ENCODE measurements at places on chromosomes 4 and X.

GRCh38 chrX:57367649-57368048 lies 81.1 kb downstream of the FAAH2 start:
- DNase-seq = no peak

DNA sequence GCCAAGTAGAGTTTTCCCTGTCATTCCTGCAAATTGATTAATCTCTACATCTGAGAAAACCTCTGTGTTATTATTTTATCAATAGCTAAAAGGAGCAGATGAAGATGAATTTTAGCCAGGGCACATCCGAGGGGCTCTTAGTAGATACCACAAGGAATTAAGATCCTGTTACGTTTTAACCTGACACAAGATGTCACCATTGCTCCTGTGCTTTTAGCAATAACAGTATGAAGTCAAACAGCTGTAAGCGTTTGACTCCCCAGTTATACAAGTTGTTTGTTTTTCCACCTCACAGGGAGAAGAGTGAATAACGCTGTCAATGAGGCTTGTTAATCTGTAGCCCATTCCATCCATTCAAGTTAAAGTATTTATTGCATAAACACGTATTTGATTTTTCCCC lies 76.0 kb upstream of the AP1S2 start:
- peak; percentile 44 for DNase-seq

DNA sequence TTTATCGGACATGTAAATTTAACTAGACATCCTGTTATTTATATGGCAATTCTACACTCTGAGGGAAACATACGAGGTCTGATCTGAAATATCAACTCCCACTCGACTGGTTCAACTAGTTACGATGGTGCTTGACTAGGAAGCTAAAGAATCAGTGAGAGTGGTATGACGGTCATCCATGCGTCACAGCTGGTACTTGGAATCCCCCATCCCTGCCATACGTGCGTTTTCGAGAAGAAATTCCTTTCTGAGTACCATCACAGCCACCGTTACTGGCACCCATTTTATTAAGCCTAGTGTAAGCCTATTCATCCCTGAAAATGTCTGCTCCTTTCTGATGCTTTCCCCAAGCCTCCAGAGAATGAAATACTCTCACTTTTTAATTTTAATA lies 695 bp upstream of the PIGA start:
- DNase-seq = peak; percentile 24

GRCh38 chr4:80386281-80386886 lies 50.9 kb downstream of the CFAP299 start:
- no peak for DNase-seq

- no peak for DNase-seq
Measured at GRCh38 chr4:153071958-153072598, 132.2 kb upstream of the TRIM2 start.

- no peak for DNase-seq
Measured at GRCh38 chrX:43744284-43744683, 88.2 kb downstream of the MAOA start.

DNA sequence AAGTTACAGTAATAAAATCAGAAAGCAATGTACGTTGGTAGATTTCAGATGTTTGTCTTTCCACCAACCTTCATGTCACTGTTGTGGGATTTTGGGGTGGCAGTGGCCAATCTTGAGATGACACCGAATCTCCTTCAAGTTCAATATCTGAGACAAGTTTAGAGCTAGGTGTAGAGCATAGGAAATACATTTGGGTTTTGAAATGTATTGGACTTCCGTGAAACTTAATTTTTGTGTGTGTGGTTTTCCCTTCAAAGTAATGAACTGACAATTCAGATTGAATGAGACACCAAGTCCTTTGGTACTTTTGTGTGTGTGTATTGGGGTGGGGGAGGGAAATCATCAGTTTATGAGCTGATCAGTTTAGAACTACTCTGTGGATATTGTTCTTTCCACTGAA lies 1.8 kb downstream of the WDR44 start:
- no peak for DNase-seq

DNA sequence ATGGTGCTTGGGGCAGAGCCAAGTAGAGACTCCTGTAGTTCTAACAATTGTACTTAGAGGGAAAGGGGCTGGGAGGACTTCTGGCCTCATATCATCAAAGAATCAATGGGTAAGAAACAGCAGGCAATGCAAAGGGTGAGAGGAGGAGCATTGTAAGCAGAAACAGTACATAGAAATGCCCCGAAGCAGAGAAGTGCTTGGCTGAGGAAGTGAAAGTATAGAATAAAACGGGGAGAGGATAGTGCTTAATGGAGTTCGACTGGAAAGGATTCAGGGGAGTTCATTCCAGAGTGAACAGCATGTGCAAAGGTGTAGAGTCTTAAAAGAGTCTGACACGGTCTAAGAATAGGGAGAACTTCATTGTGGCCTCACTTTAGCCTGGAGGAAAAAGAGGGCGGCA lies 103.0 kb downstream of the SYNPO2 start:
- no peak for DNase-seq

DNA sequence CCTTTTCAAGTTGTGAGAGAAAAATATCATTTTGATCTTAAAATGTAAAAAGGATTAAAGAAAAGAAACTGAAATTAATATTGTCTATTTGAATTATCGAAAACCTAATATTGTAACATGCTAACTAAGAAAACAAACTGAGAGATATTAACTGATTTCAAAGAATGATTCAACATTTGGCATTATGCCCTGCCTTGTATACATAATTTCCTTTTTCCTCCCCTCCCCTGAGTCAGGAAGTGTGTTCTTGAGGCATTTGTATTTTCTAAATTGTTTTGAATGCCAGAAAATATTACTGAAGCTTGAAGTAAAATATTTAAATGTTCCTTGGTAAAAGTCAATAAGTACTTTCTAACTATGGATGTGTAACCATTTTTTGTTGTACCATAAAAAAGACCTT lies 49.4 kb downstream of the RPS6KA3 start:
- DNase-seq = no peak

GRCh38 chr4:143345356-143345755 lies 8.7 kb downstream of the GAB1 start:
- no peak for DNase-seq

- no peak for DNase-seq
Measured at GRCh38 chr4:24211856-24212255, 322.0 kb upstream of the PPARGC1A start.

GRCh38 chr4:66728280-66728679 lies 817.0 kb downstream of the CENPC start:
- DNase-seq = no peak

DNA sequence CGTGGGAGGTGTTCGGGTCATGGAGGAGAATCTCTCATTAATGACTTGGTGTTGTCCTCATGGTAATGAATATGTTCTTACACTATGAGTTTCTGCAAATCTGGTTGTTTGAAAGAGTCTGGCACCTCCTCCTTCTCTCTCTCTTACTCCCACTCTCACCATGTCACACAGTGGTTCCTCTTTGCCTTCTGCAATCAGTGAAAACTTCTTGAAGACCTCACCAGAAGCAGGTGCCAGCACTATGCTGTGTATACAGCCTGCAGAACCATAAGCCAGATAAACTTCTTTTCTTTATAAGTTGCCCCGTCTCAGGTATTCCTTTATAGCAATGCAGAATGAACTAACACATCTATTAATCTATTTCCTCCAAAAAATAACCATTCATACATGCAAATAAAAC lies 275.0 kb downstream of the ANTXR2 start:
- no peak for DNase-seq

DNA sequence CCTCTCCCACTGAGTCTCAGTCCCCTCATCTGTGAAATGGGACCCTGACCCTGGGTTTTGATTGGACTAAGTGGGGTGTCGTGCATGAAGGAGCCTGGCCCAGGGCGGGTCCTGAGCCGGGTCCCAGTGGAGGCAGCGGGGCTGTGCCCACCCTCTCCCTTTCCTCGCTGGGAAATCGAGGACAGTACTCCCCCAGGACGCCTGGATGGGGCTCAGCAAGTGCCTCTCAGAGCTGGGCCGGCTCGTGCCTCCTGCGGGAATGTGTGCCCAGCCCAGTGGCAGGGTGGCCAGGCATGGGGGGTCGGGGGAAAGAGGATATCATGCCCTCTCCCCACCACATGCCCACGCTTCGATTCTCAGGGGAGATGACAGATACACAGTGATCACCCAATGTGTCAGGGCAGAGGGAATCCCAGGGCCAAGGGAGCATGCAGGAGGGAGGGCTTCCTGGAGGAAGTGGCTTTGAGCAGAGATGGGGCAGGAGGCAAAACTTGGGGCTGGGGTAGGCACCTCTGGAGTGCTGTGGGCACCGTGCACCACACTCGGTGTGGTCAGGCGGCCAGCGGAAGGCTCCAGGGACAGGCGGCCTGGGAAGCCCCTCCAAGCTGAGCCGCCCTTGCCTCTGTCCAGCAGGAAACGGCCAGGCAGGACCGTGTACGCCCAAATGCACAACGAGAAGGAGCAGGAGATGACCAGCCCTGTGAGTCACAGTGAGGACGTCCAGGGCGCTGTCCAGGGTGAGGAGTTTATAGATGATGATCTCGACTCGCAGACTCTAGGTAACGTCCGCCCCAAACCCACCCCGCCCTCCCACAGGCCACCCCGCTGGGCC lies 203.0 kb downstream of the AFAP1 start:
- DNase-seq = no peak

DNA sequence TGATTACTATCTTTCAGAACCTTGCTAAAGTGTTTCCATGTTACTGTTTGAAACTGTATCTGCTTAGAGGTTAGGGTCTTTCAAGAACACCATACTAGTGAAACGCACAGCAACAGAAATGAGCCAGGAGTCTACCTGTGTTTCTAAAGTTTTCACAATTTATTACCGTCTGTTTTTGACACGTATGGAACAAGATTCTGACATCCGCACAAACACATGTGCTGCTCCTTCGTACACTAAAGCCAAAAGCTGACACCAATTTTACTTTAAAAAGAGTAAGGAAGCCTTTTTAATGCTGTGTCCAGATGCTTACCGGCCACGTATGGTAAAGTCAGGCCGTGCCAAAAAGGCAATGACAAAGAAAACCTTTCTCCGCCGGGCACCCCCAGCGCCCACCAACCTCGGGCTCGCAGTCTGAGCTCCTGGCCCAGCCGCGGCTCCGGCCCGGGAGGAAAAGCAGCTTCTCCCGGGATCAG lies 532 bp downstream of the RPS4X start:
- no peak for DNase-seq

DNA sequence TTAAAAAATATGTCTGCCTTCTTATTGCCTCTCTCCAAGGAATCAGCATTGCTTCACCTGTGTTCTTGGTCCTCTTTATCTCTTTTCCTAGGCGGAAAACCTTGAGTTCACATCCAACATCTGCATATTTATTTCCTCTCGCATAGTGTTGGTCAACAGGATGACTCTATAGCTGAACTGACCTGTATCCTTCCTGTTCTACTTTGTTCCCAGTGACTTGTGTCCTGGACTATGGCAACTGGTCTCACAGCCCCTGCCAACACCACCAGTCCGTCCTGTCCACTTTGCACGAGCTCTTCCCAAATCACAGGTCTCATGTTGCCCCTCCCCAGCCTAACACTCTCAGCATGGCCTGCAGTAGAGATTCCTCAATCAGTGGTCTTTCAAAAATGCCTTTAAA lies 2.0 kb downstream of the DIPK2B start:
- DNase-seq = no peak

- DNase-seq = peak; percentile 5
Measured at GRCh38 chrX:149825424-149825823, 43.7 kb downstream of the MAGEA9 start.

- DNase-seq = no peak
Measured at GRCh38 chrX:32894679-32895078, 316.7 kb downstream of the DMD start.

Data from SK-N-DZ (cell line).